ENCODE measurements at places on chromosomes 16 and 17.

- no peak for DNase-seq
Observed at GRCh38 chr16:65737831-65738230, 616.0 kb upstream of the CDH11 start.

DNA sequence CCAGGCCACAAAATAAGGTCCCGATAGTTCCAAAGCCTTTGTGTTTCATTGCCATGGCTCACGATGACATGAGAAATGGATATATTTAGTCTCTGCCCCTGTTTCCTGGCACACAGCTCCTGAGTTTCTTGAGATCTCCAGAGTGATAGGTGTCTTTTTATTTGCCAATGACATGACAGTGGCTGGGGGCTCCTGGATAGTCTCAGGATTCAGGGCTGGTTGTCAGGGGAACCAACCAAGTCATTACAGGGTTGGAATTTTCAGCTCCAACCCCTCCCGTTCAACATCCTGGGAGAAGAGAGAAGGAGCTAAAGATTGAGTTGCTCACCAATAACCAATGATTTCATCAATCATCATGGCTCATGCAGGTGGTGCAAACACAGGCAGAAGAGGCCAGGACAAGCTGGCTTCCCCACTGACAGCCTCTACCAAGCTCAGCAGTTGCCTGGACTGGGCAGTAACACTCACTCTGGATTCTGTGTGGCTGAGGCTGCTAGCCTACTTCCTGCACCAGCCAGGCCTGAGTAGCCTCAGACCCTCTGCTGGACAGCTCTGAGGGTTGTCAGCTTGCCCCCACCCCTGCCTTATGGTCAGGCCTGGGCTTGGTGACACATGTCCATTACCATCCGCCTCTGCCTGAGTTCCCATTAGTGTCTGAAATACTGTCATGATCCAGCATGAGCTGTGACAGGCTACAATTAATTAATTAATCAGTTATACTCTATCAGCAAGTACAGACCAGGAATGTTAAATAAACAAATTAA is 534.4 kb upstream of the CDH5 start:
- no peak for DNase-seq

DNA sequence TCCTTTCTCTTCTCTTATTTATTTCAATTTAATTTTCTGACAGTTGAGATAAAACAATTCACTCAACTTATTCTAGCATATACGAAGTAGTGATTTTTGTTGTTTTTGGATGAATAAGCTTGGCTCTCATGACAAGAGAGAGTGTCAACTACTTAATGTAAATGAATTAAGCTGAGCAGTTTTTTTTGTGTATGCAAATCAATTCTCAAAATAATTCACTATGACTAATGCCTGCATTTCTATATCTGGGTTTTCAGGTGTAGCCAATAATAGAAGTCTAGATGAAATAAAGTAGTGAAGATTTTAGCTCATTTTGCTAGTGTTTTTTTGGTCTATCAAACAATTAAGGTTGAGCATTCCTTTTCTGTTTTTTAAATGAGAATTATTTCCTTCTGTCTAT is 1354.0 kb downstream of the CDH8 start:
- no peak for DNase-seq

GRCh38 chr16:19840524-19841110 is 44.0 kb downstream of the GPRC5B start:
- DNase-seq = no peak

GRCh38 chr16:31874366-31875111 is 932 bp downstream of the ZNF267 start:
- no peak for DNase-seq

- peak; percentile 51 for DNase-seq
Observed at GRCh38 chr17:57603978-57604377, 141.1 kb downstream of the CCDC182 start.

DNA sequence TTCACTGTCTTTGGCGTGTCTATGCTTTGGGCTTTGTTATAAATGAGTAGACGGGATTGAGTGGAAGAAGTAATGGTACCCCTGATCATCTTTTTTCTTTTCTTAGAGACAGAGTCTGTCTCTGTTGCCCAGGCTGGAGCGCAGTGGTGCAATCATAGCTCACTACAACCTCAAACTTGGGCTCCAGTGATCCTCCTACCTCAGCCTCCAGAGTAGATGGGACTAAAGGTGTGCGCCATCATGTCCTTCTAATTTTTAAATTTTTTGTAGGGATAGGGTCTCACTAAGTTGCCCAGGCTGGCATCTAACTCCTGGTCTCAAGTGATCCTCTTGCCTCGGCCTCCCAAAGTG is 14.9 kb upstream of the GPRC5B start:
- DNase-seq = no peak

DNA sequence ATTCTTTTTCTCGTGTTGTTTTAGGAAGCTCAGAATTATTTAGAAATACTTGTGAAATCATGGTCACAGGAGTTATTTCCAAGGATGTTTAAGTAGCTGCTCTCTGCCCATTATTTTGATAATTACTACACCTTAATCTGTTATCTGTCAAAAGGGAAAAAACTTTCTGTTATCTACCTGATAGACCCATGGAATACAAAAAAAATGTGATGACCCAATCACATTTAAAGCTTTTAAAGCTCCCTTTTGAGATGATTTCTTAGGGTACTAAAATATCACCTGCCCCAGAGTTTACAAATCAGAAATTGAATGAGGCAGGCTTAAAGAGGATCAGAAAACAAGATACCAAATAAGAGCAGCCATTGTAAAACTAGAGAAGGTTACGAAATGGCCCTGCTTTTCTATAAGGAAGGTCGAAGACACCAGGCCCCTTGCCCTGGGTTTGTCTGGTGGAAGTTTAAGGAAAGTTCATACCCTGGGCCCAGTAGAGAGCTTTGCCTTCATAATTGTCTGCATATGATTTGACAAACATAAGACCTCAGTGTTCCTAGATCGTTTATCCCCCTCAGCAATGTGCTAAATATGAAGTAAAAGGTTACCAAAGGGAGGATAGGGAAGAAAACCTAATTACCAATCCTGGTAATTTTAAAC is 149.9 kb upstream of the TBX2 start:
- DNase-seq = no peak

- DNase-seq = no peak
Observed at GRCh38 chr16:17409894-17410293, 60.9 kb downstream of the XYLT1 start.

DNA sequence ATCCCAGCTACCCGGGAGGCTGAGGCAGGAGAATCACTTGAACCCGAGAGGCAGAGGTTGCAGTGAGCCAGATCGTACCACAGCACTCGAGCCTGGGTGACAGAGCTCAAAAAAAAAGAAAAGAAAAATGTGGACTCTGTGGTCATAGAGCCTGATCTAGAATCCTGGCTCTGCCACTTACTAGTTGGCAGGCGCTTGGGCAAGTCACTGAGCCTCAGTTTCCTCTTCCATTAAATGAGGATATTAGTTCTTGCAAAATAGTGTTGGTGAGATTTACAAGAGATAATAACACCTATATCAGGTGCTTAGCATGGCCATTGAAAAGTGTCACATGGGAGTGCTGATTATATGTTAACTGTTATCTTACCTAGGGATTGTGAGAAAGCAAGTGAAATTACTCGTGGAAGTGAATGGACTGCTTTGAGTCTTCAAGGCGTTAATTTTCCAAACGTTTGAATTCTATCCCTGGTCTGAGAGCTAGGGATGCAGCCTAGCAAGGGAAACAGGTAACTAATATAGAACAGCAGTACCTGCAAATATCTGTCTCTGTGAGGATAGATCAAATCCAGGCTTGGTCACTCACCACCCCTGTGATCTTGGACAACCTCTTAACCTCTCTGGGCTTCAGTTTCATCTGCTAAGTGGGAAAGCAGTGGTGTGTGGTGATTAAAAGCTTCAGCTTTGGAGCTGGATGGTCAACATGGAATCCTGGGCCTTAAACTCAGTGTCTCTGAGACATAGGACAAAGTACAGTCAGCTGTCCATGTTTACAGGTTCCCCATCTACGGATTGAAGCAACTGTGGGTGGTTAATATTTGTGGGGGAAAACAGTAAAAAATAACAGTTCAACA is 953 bp upstream of the NSMCE1 start:
- DNase-seq = no peak

GRCh38 chr16:56265746-56266145 is 74.5 kb downstream of the GNAO1 start:
- no peak for DNase-seq

All from activated T-cell treated with anti-CD3 and anti-CD28 coated beads for 48 hours (primary cell).